NT2/D1 (cell line): ENCODE measurements at places on chromosomes 12 and 14.
A peak's percentile ranks its signal among the peaks of the same experiment; 100 is the strongest.

- DNase-seq = no peak
These were observed 6.5 kb upstream of the CDK2AP1 start for GRCh38 chr12:123278101-123278627.

DNA sequence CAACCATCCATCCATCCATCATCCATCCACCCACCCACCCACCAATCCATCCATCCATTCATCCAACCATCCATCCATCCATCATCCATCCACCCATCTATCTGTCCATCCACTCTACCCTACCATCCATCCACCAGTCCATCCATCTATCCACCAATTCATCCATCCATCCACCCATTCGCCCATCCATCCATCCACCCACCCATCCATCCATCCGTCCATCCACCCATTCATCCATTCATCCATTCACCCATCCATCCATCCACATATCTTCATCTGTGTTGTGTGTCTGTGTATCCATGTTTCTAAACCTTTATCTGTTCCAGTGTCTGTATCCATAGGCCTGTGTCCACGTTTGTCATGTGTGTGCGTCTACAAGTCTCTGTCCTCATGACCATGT is 9.9 kb downstream of the HNF1A start:
- DNase-seq = no peak

DNA sequence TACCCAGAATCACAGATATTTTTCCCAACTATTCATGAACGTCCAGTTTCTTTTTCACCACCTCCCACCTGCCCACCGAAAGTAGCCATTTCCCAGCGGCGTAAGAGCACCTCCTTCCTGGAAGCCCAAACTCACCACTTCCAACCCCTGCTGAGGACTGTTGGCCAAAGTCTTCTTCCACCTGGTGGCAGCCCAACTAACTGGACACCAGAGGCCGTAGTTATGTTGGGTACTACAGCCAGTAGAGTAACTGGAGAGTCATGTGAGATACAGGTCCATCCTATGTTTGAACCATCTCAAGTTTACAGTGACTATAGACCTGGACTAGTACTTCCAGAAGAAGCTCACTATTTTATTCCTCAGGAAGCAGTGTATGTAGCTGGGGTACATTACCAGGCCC is 81.6 kb downstream of the RAD52 start:
- no peak for DNase-seq

DNA sequence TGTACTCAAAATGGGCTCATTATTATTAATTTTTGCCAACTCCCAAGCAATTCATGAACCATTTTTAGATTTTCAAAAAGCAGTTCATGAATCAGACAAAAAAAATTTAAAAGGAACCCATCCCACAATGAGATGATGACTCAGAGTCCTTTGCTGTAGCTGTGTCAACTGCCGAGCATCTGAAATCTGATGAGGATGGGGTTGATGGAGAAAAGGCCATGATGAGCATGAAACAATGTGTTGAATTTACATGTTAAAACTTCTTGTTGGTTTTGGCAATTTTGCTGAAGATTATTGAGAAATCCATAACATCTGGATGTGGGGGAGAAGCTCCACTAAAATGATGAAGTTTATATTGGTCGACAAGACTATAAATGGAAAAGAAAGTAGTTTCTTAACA is 378.0 kb downstream of the FOXG1 start:
- DNase-seq = no peak

- DNase-seq = no peak
These were observed 84.7 kb downstream of the NTF3 start for GRCh38 chr12:5516371-5517241.

DNA sequence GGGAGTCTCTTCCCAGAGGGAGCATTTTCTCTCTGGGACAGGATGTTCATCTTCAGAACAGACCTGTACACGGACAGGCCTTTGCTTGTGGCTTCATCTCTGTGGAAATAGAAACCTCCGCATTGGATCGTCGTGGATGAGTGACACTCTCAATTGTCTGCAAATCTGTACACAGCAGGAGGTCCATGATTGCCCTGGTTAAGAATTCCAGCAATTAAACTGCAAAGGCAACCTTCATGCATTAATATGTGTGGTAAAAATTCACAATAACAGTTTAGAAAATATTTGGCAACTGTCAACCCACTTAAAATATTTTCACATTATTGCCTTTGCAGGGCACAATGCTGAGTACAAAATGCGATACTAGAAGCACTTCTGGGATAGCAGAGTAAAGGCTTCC is 149.8 kb upstream of the SFSWAP start:
- DNase-seq = no peak

DNA sequence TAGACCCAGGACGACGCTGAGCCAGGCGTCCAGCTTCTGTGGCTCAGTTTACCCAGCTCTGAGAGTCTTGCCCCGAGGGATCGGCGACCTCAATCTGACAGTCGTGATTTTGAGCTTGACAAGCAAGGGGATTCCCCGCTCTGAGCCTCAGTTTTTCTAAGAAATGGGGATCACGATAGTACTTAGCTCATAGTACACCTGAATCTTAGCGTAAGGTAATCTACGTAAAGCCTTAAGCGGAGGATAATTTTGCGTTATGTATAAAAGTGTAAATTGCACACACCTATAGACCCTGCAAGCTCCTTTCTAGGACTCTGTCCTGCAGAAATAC is 285 bp downstream of the MVK start:
- DNase-seq = no peak

- DNase-seq = peak; percentile 28
These were observed 73.7 kb downstream of the CIT start for GRCh38 chr12:119803381-119803791.

DNA sequence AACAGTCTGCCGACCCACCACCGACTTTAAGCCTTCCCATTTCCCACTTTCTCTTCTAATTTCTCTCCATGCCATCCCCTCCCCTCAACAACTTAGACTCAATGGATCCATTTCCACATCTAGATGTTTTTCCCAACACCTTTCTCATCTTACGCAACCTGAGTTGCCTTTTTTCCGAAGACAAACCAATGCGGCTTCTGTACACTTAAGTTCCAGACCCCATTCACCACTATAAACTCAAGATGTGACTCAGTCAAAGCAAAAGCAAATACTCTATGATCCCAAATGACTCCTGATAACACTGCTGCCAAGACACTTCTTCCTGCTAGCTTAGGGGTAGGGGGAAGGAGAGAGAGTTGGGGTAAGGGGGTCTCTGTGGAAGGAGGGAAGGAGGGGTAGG is 1.3 kb downstream of the IL22 start:
- no peak for DNase-seq

DNA sequence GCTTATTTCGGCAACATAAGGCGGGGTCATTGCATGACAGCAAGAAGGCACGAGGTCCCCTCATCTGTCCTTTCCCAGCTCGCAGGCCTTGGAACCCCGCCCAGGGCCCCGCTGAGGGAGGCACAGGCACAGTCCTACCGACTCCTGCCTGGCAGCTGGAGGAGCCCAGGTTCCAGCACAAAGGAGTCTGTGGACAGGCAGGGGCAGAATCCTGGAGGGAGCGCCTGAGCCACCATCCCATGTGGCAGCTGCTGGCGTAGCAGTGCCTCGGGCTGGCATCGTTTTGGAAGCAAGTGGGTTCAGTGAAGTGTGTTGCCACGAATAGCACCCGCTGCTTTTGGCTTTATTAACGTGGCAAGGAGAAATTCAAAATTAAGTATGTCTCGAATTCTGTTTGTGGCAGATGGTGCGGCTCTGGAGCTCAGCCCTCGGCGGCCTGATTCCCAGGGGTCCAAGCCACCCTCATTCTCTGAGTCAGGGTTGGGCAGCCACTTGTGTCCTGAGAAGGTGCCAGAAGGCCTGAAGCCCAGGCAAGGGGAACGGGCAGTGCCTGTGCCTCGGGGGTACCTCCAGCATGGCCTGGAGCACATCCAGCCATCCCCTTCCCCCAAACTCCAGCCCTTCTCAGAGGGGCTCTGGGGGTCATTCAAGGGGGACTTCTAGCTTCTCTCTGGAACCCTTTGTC is 35.9 kb downstream of the SLC8B1 start:
- DNase-seq = no peak

DNA sequence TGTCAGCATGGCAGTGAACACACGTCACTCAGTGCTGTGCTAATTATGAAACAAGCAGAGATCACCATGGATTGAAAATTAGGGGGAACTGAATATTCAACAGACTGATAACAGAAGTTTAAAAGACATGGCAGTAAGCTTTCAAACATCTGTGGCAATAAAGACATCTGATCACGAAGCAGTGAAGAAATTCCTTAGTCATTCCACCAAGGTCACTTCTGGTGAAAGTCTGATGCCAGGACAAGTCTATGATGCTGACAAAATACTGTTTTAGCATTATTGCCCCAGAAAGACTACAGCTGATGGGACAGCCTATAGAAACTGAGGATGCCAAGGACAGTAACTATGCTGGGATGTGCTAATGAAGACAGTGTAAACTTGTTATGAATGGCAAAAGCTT is 126.9 kb upstream of the RBM19 start:
- no peak for DNase-seq

GRCh38 chr14:64943556-64943955 is 1.0 kb upstream of the GPX2 start:
- DNase-seq = no peak

DNA sequence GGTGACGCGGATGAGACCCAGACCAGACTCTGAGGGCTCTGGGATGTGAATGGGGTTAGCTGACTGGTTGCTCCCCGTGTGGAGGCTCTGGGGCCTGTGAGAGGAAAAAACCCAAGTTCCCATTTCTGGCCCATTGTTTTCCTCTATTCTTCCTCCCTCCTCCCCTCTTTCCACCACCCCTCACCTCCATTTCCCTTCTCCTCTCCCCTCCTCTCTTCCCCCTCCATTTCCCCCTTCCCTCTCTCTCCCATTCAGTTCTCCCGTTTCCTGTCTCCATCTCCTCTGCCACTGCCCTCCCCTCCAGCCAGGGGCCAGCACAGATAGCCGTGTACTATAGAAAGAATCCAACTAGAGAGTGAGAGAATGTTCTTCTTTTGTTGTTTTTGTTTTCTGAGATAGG is 12.6 kb upstream of the PRPH start:
- DNase-seq = no peak

GRCh38 chr14:75615200-75615599 is 36.8 kb downstream of the FLVCR2 start:
- no peak for DNase-seq

DNA sequence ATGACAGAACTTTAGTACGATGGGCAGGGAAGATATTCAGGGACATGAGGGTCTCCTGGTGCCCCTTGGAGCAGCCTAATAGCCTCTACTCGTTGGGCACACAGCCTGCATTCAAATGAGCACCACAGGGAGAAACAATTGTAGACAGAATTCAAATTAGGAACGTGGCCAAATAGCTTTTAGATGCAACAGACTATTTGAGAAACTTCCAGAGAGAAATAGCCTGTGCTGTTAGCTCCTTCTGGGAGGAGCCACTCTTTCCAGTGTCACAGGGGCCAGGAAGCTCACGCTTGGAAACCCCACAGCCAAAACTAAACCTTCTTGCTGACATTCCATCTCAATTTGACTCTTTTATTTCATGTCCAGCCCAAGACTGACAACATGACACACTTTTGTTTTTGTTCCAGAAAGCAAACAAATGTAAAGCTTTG is 114.5 kb downstream of the RPAP3 start:
- no peak for DNase-seq

DNA sequence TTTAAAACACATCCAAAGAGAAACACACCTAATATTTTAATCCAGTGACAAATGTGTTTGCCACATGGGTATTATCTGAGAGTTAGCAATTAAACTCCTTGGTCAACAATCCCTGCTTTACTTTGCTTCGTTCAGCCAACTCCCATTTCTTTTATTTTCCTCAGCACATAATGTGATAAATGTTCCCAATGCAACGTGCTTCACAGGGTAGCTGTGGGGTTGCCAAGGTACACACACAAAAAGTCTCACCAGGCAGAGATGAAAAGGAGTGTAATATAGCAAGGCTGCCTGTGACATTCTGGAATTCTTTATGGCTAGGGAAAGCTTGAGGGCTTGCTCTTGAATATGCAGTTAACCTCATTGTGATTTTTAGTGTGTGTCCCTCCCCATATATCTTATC is 208.0 kb upstream of the DIO2 start:
- no peak for DNase-seq
